CD4-positive, alpha-beta T cell (primary cell): ENCODE measurements at places on chromosomes 3 and 15. TPM values are rescaled to one million over a fixed set of nuclear protein-coding genes. Genes with fewer than 3 reads are reported as not detected.

CYP1A1 gene
- not detected for total RNA-seq

GRCh38 chr3:53939086-53939582 is 47.5 kb upstream of the SELENOK start:
- H3K27me3 ChIP-seq = no peaks in the 10 kb centered on the region
- H3K27ac ChIP-seq = no peak overlapping the region
- no peaks in the 10 kb centered on the region for H3K36me3 ChIP-seq
- H3K4me1 ChIP-seq = no peaks in the 10 kb centered on the region
- no peak for DNase-seq
- no peak overlapping the region for H3K4me3 ChIP-seq

GRCh38 chr3:73018790-73019441 is 22.3 kb downstream of the PPP4R2 start:
- peaks cover 5% of the 10 kb centered on the region for H3K36me3 ChIP-seq
- no peak overlapping the region for H3K27ac ChIP-seq
- DNase-seq = no peak
- no peaks in the 10 kb centered on the region for H3K27me3 ChIP-seq
- peaks cover 35% of the 10 kb centered on the region for H3K4me1 ChIP-seq
- H3K4me3 ChIP-seq = no peak overlapping the region

- H3K4me3 ChIP-seq = no peak overlapping the region
- peaks cover 77% of the 10 kb centered on the region for H3K4me1 ChIP-seq
- H3K27ac ChIP-seq = no peak overlapping the region
- no peak for DNase-seq
These were observed 43.3 kb downstream of the TGFBR2 start for GRCh38 chr3:30649572-30650318.

DNA sequence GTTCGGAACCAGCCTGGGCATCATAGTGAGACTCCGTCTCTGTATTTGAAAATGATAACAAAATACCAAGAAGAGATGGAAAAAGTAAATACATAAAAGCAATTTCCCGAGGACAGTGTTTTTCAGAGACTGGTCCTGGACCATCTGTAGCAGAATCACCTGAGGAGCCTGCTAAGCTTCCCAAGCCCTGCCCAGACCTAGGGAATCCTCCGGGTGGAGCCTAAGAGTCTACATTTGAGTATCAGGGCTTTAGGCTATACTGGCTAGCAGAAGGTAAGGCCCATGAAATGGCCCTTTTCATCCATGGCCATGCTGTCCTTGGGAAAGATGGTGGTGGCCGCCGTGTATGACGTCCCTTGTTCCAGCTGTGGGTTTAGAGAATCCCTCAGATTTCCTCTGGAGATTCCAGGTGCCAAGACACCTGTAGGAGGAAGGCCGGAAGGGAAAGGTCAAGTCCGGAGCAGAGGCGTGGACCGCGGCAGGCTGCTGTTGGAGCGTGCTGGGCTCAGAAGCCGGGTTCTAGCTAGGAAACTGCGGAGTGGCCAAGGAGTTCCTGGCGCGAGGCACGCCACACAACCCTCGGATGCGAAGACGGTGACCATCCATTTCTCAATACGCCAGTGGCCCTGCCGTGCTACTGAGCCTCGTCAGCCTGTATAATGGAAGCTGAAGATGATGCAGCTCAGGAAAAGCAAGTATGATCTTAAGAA is 50.9 kb downstream of the TMEM44 start:
- H3K4me1 ChIP-seq = peaks cover 14% of the 10 kb centered on the region
- no peaks in the 10 kb centered on the region for H3K36me3 ChIP-seq
- DNase-seq = no peak
- H3K27ac ChIP-seq = no peak overlapping the region
- H3K27me3 ChIP-seq = no peaks in the 10 kb centered on the region
- no peak overlapping the region for H3K4me3 ChIP-seq

ATP13A5 gene
- not detected for total RNA-seq

GRCh38 chr3:126537730-126538281 is 13.9 kb downstream of the CHST13 start:
- H3K4me3 ChIP-seq = no peak overlapping the region
- DNase-seq = no peak
- H3K27me3 ChIP-seq = no peaks in the 10 kb centered on the region
- no peak overlapping the region for H3K27ac ChIP-seq
- H3K36me3 ChIP-seq = no peaks in the 10 kb centered on the region

GRCh38 chr3:38039899-38040261 is 872 bp downstream of the DLEC1 start:
- peak overlapping the region; percentile 76 for H3K27ac ChIP-seq
- H3K36me3 ChIP-seq = no peaks in the 10 kb centered on the region

DNA sequence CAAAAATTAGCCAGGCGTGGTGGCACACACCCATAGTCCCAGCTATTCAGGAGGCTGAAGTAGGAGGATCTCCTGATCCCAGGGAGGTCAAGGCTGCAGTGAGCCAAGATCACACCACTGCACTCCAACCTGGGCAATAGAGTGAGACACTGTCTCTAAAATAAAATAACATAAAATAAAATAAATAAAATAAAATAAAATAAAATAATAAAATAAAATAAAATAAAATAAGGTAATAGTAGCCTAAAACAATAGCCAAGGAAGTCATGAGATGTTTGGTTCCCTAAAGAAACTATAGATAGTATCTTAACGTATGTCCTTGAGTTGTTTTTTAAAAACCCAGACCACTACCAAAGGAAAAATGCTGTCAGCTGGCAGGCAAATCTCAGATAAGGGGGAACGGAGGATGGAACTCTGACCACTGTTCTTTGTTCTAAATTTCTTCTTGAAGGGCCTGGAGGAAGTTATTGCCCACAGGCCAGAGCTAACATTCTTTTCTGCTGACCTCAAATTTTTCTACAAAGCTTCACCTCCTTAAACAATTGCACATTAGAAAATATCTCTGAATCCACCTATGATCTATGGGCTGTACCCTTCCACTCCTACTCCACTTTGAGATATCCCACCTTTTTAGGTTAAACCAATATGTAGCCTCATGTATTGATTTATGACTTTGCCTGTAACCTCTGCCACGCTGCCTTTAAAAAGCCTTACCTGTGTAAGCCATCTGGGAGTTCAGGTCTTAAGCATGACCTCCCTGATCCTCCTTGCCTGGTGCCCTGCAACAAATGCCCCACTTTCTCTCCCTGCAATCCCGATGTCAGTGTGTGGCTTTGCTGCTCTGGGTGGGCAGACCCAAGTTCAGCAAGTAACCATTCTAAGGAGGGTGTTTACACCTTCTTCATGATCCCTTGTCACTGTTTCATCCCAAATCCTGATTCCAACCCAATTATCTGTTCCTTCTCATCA is 126.2 kb upstream of the BHLHE40 start:
- no peaks in the 10 kb centered on the region for H3K36me3 ChIP-seq
- H3K4me1 ChIP-seq = peaks cover 41% of the 10 kb centered on the region
- H3K27ac ChIP-seq = no peak overlapping the region
- no peaks in the 10 kb centered on the region for H3K27me3 ChIP-seq
- no peak for DNase-seq

DNA sequence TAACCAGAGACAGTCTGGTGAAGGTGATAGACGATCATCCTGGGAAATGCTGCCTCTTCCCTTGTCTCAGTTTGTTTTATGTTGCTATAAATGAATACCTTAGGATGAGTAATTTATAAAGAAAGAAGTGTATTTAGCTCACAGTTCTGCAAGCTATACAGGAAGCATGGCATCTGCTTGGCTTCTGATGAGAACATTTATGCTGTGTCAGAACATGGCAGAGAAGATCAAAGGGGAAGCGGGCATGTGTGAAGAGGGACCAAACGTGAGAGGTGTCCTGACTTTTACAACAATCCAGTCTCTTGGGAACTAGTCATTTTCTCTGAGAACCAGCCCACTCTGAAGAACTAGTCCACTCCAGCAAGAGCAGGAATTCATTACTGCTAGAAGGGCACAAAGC is 9.6 kb downstream of the CMC1 start:
- H3K4me1 ChIP-seq = peaks cover 25% of the 10 kb centered on the region
- H3K27me3 ChIP-seq = no peaks in the 10 kb centered on the region

GRCh38 chr3:98765721-98766120 is 2.6 kb downstream of the ST3GAL6 start:
- no peaks in the 10 kb centered on the region for H3K4me1 ChIP-seq
- H3K27me3 ChIP-seq = no peaks in the 10 kb centered on the region
- DNase-seq = no peak
- H3K27ac ChIP-seq = no peak overlapping the region

GRCh38 chr3:184045995-184046394 is 6.9 kb upstream of the HTR3C start:
- no peaks in the 10 kb centered on the region for H3K27me3 ChIP-seq
- H3K4me1 ChIP-seq = no peaks in the 10 kb centered on the region
- DNase-seq = no peak
- no peaks in the 10 kb centered on the region for H3K36me3 ChIP-seq
- H3K4me3 ChIP-seq = no peak overlapping the region

SH2D7 gene
- not detected for total RNA-seq

- H3K36me3 ChIP-seq = peaks cover 53% of the 10 kb centered on the region
- no peak overlapping the region for H3K4me3 ChIP-seq
- H3K4me1 ChIP-seq = no peaks in the 10 kb centered on the region
- no peaks in the 10 kb centered on the region for H3K27me3 ChIP-seq
These were observed 51.5 kb downstream of the KATNBL1 start for GRCh38 chr15:34158355-34158754.

DNA sequence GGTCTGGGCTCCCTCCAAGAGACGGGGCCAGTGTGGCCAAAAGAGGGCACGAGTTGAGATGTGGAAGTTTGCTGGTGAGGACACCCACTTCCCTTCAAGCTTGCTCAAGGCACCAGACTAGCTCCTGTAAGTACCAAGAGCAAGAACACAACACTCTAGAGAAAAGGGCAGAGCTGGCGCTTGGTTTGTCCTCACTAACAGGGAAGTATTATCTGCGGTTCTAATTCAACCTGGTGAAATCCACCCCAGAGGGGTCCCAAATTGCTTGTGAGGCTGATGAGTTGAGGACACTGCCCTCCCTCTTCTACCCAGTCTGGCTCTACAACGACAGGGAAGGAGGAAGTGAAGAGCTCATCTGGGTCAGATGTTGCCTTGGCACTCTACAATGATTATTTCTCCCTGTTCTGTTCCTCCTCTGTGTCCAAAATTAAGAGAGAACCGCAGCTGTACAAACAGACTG is 16.9 kb upstream of the FSIP1 start:
- no peaks in the 10 kb centered on the region for H3K4me1 ChIP-seq
- DNase-seq = no peak
- H3K4me3 ChIP-seq = no peak overlapping the region

GRCh38 chr3:73179601-73180000 is 118.1 kb downstream of the EBLN2 start:
- no peaks in the 10 kb centered on the region for H3K27me3 ChIP-seq
- H3K4me1 ChIP-seq = no peaks in the 10 kb centered on the region
- no peak overlapping the region for H3K4me3 ChIP-seq
- H3K36me3 ChIP-seq = no peaks in the 10 kb centered on the region
- DNase-seq = no peak

MESP2 gene
- not detected for total RNA-seq

KBTBD13 gene
- not detected for total RNA-seq

DNA sequence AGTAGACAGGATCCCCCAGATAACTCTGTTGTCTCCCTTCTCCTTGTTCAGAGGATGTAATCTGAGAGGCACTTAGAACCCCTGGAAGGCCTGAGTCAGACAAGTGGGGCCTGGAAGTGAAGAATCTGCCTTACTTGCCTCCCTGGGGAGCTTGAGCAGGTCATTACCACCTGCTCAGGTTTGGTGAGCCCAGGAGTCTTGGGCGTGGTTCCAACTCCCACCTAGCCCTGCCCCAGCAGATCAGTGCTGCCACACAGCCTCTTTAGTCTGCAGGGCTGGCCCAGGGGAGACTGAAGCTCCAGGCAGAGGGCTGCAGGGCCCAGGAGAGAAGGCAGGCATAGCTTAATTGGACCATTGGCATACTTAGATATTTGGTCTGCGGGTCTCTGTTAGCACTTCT is 230.0 kb downstream of the ERC2 start:
- H3K4me1 ChIP-seq = no peaks in the 10 kb centered on the region
- H3K27me3 ChIP-seq = no peaks in the 10 kb centered on the region
- no peaks in the 10 kb centered on the region for H3K36me3 ChIP-seq
- no peak overlapping the region for H3K27ac ChIP-seq

DNA sequence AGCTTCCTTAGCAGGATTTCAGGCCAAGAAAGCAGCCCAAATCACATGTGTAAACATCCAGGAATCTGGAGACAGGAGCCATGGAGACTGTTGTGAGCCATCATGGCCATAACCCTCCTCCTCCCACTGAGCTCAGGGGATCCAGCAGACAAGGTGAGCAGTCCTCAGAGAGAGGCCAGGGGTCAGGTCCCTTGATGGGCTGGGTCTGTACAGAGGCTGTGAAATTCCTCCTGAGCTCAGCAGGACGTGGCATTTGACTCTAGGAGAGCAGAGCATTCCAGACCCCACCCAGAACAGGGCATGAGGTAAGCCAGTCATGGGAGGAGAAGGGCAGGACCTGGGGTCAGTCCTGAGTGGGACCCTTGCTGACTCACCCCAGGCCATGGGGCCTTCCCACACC is 67.0 kb upstream of the ACAN start:
- no peak overlapping the region for H3K4me3 ChIP-seq
- H3K27ac ChIP-seq = no peak overlapping the region
- DNase-seq = no peak

- H3K27ac ChIP-seq = no peak overlapping the region
- no peaks in the 10 kb centered on the region for H3K4me1 ChIP-seq
- H3K27me3 ChIP-seq = no peaks in the 10 kb centered on the region
- no peak overlapping the region for H3K4me3 ChIP-seq
These were observed 86.1 kb downstream of the SAMMSON start for GRCh38 chr3:70085613-70086012.

GRCh38 chr3:24023197-24023596 is 78.1 kb downstream of the NR1D2 start:
- no peaks in the 10 kb centered on the region for H3K4me1 ChIP-seq
- no peak overlapping the region for H3K4me3 ChIP-seq
- no peaks in the 10 kb centered on the region for H3K27me3 ChIP-seq
- H3K27ac ChIP-seq = no peak overlapping the region

GRCh38 chr3:43998370-43998835 is 243.3 kb upstream of the TOPAZ1 start:
- no peak overlapping the region for H3K27ac ChIP-seq
- DNase-seq = no peak
- peaks cover 46% of the 10 kb centered on the region for H3K4me1 ChIP-seq

GOLGA8K gene
- 0.50 TPM for total RNA-seq

- no peak for DNase-seq
- H3K4me3 ChIP-seq = no peak overlapping the region
- no peaks in the 10 kb centered on the region for H3K4me1 ChIP-seq
- H3K27ac ChIP-seq = no peak overlapping the region
These were observed 9.4 kb upstream of the ANPEP start for GRCh38 chr15:89823836-89824606.

DNA sequence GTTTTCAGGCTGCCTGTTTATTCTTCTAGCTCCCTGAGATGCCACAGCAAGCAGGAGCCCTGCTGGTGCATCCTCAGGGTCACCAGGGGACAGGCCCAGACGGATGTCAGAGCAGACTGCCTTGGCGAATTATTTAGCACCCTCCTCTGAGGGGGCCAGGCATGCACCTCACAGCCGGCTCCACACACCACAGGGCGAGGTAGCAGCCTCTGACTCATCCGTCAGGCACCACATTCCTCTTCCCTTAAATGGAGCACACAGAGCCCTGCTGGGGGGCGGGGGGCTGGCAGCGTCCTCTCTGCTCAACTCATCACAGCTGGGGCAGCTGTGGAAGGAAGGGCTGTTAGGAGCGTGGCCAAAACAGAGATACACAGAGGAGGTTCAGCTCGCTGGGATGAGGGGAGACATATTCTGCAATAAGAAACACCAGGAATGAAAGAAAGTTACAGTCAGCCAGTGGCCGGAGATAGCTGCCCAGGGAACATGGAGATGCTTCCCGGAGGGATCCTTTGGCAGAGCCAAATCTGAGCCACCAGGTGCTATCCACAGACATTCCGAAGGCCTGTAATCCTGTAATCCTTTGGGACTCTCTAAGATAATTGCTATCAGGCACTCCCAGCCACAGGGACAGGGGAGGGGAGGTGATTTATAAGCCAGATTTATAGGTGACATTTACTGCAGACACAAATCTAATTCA is 13.9 kb upstream of the PRICKLE2 start:
- DNase-seq = no peak
- no peak overlapping the region for H3K27ac ChIP-seq
- no peak overlapping the region for H3K4me3 ChIP-seq
- no peaks in the 10 kb centered on the region for H3K27me3 ChIP-seq
